ENCODE measurements at places on chromosomes 5 and 9.

DNA sequence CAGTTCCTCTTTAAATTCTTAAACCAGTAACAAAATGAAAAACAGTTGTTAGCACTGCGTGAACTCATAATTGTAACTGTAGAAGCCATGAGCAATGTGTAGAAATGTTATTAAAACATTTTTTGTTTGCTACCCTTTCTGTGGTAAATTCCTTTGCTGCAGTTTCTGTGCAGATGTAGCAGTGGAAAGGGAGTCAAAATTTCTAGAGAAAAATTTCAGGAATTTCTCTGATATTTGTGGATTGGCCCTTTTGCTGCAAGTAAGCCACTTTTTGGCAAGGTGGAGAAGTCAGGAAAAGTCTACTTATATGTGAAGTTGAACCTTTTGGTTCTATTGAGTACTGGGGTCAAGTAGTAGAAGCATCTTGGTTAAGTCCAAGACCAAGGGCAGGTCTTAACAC lies 10.1 kb downstream of the FBXL7 start:
- DNase-seq: no peak

- no peak for DNase-seq
Observed at GRCh38 chr5:151240924-151241635, 11.9 kb upstream of the GM2A start.

DNA sequence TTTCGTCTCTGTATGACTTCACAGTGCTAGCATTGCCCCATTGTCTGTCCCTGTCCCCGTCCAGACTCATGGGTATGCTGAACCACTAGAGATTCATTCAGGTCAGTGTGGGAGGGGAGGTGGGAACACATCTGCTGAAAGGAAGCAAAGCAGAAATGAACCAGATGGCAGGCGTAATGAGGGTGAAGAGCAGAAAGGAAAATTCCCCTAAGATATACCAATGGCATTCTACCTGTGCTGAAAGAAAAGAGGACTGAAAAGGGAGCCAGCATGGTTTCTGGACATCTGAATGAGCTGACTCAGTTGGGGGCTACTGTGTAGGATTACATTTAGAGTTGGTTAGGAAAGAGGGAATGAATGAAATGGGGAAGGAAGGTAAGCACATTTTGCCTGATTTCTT lies 678.7 kb downstream of the MAT2B start:
- no peak for DNase-seq

- no peak for DNase-seq
Observed at GRCh38 chr5:33470544-33470943, 29.8 kb downstream of the TARS1 start.

GRCh38 chr9:79240774-79241173 lies 331.0 kb upstream of the TLE4 start:
- DNase-seq: no peak

DNA sequence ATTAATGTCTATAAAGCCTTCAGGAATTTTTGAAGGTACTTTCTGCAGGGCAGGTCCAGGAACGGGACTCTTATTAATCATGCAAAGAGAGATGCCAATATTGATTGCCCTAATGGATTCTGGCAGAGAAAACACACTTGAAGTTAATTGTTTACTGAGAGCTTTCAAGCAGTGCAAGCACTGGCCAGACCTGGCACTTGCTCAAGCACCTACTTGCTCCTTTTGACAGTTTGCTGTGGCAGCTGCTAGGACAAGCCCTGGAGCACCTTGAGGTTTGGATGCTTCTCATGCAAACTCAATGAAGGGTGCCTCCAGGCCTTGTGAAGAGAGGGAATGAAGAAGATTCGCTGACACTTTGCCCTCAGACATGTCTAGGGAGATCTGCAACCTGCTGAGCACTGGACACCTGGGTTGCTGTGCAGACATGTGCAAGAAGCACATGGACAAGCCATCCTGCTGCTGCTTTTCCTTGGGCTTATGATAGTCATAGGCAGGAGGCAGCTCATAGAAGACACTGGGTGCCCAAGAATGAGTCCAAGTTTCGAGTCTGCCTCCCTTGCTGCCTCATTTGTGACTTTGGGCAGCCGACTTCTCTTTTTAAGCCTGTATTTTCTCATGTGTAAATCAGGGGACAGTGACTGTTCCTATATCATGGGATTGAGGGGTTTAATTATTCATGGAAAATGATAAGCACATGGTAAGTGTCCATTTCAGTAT lies 88.8 kb upstream of the EQTN start:
- no peak for DNase-seq

- DNase-seq: no peak
Observed at GRCh38 chr9:121698627-121699570, 47.5 kb downstream of the DAB2IP start.

DNA sequence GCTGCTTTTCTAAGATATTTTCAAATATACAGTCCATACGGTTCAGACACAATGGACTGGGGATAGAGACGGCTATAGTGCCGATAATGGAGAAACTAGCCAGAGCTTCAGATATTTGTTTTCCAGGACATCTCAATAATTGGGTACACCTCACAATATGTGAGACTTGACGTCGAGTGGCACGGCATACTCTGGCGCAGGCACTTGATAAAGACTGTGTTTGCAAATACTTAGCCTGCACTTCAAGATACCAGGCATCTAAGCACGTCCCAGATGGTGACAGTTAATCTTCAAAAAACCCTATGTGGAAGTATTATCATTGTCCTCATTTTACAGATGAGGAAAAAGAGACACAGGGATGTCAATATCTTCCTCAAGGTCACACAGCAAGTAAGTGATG lies 48.5 kb downstream of the SEMA5A start:
- DNase-seq: no peak

DNA sequence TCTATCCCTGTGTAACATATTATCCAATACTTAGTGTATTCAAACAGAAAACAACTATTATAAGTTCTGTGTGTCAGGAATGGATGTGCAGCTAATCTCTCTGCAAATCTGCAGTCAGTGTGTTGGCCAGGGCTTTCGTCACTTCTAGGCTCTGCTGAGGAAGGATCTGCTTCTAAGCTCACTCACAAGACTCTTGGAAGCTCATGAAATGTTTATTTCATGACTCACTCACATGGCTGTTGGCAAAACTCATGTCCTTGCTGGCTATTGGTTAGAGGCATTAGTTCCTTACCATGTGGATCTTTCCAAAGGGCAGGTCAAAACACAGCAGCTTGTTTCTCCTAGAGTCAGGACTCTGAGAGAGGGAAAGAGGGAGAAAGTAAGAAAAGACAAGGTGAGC lies 367.4 kb upstream of the SMARCA2 start:
- DNase-seq: no peak

- no peak for DNase-seq
Observed at GRCh38 chr5:149639737-149640136, 58.4 kb downstream of the ARHGEF37 start.

- DNase-seq: no peak
Observed at GRCh38 chr5:31942546-31942945, 231.6 kb downstream of the GOLPH3 start.

- DNase-seq: no peak
Observed at GRCh38 chr9:127334725-127335124, 62.2 kb upstream of the SLC2A8 start.

- DNase-seq: no peak
Observed at GRCh38 chr5:157107508-157107907, 1.3 kb downstream of the HAVCR2 start.

DNA sequence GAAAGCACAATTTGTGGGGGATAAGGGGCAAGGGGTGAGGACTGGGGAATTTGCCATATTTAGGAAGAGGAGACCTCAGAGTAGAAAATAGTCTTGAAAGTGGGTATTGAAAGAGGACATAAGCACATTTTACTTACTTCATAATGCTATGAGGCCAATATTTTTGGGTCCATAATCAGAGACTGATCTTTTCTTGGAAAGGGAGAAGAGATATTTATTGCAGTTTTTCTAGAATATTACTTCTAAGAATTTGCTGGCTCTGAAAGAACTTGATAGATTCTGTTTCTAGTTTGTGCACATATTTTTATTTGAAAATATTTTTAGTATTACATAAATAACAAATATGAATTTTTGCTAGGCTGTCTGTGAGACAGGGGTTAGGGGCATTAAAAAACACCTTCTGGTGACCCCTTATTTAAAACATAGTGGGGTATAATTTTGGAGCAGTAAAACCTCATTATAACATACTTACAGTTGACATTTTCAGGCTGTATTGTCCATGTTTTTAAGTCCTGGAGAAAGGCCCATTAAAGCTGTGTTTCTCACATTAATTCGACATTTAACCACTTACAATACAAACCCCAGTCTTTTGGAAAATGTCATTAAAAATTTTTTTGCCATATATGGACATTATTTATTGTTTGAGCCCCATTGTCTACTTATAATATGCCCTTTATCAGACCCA lies 118.9 kb upstream of the NFIB start:
- DNase-seq: no peak

DNA sequence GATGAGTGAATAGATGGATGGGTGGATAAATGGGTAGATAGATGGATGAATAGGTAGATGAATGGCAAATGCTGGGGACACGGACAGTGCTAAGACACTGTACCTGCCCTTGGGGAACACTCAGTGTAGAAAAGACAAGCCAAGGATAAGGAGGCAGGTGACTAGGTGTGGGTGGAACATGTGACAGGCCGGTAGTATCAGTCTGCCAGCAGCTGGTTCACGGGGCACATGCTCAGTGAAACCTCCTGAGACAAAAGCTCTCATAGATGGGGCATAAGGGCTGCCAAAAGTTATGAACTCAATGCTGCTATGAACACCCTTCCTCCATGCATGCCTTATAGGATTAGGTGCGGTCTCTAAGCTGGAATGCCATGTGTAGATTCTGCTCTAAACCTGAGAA lies 71.0 kb downstream of the C5orf15 start:
- DNase-seq: no peak

GRCh38 chr5:120624021-120624563 lies 160.0 kb downstream of the PRR16 start:
- no peak for DNase-seq

DNA sequence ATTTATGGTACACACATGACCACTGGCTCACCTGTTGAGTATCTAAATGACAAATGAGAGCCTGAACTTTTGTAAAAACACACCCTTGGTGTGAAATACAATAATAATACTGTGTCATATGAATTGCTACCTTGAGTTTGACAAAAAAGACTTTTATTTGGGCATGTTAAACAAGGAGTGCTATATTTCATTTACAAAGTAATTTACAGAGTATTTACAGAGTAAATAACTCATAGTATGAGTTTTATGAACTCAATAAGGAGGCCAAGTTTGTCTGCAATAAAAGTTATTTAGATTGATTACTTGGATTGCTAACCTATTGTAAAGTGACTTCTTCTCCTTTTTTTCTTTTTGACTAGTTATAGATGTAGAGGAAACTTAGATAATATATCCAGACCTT lies 146.0 kb upstream of the NUDT12 start:
- no peak for DNase-seq

- DNase-seq: no peak
Observed at GRCh38 chr5:927172-928015, 34.7 kb downstream of the TRIP13 start.

DNA sequence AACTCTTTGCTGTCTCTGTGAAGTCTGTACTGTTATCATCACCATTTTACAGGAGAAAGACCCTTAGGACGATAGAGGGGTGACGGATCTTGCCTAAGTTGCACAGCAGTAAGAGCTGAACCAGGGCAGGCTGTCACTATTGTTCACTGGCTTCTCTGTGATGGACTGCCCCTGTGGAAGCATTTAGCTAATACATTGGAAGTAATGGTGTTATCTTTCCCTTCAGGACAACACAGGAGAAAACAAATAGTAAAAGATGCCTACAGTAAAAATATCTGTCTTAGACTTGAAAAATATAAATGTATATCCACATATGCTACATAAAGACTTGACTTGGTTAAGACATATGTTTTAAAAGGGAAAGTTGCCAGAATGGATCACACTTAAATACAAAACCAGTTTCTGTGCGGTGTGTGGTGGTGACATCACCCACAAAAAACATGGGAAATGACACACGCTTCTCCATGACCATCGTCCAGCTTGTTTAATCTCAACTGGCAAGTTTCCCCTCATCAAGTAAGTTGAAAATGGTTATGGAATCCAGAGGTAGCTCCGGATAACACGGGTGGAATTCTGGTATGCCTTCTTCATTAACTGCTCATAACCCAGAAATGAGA lies 351.8 kb downstream of the EBF1 start:
- no peak for DNase-seq

GRCh38 chr9:35026671-35027070 lies 37.1 kb downstream of the DNAJB5 start:
- no peak for DNase-seq

DNA sequence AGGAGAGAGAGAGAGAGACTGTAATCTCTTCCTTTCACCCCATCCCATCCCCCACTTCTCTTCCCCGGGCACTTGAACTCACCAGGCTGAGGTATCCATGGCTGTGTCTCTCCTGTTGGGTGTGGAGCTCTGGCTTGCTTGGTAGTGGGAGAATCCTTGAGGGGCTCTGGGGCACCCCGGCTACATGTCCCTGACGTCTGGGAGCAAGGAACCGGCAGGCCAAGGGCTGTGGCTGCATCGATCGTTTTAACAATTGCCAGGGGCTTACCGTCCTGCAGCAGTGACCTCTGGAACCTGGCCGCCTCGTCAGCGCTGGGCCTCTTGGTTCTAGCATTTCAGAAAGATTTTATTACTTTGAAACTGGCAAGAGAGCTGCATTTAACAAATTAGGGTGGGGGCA lies 30.0 kb downstream of the FGF18 start:
- no peak for DNase-seq

- no peak for DNase-seq
Observed at GRCh38 chr5:156295431-156295830, 31.5 kb upstream of the SGCD start.

- DNase-seq: no peak
Observed at GRCh38 chr9:84940294-84940693, 270.8 kb downstream of the NTRK2 start.

GRCh38 chr5:121853850-121854249 lies 2.2 kb downstream of the FTMT start:
- DNase-seq: no peak

DNA sequence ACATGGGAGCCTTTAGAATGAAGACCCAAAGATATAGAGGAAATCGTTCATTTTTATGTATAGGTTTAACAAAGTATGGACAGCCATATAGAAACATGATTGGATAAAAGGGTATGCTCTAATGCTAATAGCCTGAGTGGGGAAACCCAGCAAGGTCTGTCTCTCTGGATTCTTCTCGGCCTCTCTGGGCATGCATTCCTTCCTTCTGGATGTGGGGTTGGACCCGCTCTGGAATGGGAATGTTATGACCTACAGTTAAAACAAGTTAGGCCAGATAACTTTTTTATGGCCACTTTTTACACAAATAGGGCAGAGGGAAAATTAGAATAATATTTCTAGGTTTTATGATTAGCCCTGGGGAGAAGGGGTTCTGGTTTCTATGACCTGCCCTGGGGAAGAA lies 103.2 kb downstream of the ARSB start:
- no peak for DNase-seq

DNA sequence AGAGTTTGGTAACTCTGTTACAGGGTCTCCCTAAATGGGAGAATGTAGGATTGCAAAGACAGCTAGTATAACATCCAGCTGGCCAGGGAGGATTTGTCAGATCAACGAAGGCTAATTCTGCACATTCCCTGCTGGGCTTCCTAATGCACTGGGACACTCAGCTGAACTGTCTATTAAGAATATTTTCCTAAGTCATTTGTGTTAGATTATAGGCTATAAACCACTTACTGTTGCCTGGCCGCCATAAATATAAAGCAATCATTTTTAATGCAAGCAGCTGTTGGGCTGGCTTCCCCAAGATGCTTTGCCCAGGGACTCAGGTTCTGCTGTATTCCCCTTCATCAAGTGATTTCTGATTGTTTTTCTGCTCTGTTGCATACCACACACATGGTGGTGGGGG lies 35.3 kb upstream of the SLIT3 start:
- no peak for DNase-seq

GRCh38 chr5:106849266-106849665 lies 821.5 kb downstream of the EFNA5 start:
- DNase-seq: no peak

GRCh38 chr5:99179206-99179605 lies 250.4 kb upstream of the CHD1 start:
- DNase-seq: no peak
